ENCODE measurements at places on chromosomes 1 and 21.

DNA sequence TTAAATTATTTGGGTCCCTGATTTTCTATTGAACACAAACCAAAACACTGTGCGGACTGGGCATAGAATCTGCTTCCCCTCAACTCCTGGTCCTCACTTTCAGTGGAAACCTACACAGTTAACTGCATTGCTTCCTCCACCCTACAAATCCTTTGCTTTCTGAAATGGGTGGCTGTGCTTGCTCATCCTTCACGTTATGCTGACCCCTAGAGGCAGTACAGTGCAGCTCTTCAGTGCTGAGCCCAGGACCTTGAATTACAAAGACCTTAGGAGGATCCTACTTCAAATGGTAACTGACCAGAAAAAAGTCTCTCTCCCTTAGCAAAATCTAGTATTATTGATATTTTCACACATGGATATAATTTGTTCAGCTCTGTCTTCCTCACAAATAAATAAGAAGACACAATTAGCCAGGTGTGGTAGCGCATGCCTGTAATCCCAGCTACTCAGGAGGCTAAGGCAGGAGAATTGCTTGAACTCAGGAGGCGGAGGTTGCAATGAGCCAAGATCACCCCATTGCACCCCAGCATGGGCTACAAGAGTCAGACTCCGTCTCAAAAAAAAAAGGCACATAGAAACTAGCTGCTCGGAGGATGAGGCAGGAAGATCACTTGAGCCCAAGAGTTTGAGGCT is 63.4 kb upstream of the L1TD1 start:
- peak; percentile 66 for DNase-seq

DNA sequence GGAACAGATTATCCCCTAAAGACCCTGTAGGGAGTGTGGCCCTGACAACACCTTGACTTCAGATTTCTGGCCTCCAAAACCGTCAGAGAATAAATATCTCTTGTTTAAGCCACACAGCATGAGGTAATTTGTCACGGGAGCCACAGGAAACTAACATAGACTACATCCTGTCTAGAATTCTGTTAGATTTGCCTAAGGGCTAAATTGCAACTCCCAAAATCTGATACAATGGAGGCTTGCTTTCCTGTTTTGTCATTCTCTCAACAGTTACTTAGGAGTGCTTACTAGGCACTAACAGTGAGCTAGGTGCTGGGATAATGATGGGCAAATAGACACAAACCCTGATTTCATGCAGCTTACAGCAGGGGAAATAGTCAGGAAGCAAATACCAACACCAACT is 141.6 kb downstream of the MIS18A start:
- DNase-seq, result no peak

GRCh38 chr1:23356471-23357137 is 12.5 kb upstream of the HNRNPR start:
- no peak for DNase-seq

- DNase-seq, result no peak
These were observed 101.4 kb downstream of the BEND5 start for GRCh38 chr1:48675251-48675650.

DNA sequence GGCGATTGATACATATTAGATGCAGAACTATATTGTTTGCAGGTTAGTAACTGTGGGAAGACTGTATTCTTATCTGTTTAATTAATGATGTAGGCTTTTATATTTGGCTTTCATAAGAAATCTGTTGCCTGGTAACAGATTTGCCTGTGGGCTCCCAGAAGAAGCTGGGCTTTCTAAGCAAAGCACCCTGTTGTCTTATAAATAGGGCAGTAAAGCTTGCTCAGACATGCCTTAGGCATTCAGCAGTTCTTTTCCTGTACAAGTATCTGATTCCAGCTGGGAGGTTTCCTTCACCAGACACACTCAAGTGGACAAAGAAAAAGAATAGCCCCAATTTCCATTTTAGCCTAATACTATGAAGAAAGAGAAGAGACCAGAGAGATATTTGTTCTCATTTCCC is 524.0 kb downstream of the LRRIQ3 start:
- no peak for DNase-seq

DNA sequence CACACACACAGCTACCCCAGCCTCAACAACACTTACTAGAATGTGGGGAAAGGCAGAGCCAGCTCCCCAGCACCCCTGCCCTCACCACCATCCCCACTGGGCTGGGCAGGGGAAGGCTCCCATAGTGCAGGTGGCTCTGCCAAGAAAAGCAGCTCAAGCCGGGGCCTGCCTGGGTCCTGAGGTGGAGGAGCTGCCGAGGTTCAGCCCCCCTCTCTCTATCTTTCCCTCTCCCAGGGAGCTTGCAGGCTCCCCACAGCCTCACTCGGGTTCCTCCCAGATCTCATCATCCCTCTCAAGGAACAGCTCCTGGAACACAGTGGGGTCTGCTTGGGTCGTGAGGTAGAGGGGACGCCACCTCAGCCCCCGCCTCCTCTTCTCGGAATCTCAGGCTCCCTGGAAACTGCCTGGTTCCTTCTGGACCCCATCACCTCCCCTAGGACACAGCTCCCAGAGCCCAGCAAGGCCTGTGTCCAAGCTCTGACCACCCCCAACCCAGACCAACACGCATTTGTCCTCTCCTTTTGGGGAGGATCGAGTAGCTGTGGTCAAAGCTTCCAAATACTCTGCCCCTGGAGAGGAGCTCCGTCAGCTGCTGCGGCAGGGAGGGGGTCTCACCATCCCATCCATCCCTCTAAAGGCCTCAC is 704 bp downstream of the S100A16 start:
- peak; percentile 43 for DNase-seq

DNA sequence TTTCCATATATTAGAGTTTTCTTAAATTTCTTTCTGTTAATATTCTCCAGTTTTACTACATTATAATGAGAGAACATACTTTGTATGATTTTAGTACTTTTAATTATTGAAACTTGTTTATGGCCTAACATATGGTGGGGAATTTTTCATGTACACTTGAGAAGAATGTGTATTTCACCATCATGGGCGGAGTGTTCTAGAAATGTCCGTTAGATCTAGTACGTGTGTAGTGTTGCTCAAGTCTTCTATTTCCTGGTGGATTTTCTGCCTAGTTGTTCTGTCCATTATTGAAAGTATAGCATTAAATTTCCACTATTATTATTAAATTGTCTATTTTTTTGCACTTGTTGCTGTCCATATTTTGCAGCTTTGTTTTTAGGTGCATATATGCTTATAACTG is 64.0 kb upstream of the RGS21 start:
- no peak for DNase-seq

DNA sequence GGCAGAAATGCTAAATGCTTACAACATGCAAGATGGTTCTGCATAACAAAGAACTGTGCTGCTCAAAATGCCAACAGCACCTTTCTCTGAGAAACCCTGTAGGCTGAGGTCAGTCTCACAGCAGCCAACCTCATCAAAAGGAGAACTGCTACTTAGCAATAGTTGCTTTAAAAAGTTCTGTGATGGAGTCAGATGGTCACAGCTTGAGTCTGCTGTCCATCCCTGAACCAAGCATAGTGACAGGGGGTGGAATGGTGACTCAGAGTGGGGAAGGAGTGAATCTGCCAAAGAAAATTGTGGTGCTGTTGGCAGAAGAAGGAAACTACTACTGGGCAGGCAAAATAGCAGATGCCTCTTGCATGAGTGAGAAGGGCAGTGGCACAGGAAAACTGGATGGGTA is 106.0 kb upstream of the FAM78B start:
- DNase-seq, result no peak

DNA sequence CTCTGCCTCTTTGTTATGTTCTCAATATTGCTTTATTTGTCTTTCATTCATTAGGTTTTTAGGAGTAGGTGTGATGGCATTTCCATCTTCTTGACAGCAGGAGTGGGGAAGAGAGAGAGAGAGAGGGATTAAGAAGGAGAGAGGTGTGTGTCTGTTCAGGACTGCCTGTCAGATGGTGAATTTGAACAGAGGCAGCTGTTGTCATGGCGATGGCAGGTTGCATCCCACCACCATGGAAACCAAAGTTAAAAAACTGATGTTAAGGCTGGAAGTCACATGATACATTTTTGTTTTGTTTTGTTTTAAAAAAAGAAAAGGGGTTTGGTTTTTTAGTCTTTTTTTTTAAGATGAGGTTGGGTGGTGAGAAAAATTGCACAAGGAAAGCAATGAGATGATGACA is 18.3 kb downstream of the CACNA1E start:
- no peak for DNase-seq

- peak; percentile 51 for DNase-seq
These were observed 5.7 kb downstream of the HSPG2 start for GRCh38 chr1:21931171-21932093.

- DNase-seq, result no peak
These were observed 1.7 kb downstream of the GNB1 start for GRCh38 chr1:1889090-1889750.

DNA sequence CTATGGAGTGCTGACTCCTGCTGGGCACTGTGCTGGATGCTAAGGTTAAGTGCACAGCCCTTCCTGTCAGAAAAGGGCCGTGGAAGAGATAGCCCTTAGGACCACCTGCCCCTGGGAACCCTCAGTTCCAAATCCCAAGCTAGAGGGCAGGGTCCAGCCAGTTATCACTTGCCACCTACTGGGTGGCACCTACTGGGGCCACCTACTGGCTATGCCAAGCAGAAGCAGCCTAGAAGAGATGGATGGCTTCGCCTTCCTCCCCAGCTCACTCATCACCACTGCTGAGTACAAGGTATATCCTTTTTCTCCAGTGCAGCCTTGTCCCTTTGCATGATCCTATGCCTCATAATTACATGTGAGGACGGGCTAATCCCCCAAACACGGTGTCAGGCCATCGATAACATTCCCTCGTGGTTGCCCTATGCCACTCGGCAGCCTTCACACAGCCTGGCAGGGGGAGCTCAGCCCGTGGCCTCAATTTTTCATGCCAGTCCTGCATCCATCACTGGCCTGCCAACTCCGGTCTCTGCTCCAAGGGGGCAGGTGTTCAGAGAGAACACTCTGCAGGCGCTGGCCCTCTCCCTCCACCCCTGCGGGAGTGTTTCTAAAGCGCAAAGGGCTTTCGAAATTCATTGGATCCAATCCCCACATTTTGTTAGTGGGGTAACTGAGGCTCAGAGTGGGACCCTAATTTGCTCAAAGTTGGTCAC is 49.0 kb downstream of the SYT2 start:
- no peak for DNase-seq

DNA sequence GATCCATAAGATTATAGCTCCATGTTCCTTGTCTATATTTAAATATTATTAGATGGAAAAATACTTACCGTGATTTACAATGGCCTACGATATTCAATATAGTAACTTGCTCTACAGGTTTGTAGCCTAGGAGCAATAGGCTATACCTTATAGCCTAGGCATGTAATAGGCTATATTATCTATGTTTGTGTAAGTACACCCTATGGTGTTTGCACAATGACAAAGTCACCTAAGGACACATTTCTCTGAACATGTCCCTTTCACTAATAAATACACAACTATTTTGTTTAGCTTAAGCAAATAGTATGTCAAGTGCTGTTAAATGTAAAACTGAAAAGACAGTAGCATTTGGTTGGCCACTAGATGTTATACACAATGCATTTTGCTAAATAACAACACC is 248.9 kb upstream of the ADGRL4 start:
- DNase-seq, result no peak

GRCh38 chr1:75953461-75953860 is 21.3 kb upstream of the ASB17 start:
- DNase-seq, result no peak

GRCh38 chr1:65817891-65818290 is 25.2 kb downstream of the PDE4B start:
- DNase-seq, result no peak

DNA sequence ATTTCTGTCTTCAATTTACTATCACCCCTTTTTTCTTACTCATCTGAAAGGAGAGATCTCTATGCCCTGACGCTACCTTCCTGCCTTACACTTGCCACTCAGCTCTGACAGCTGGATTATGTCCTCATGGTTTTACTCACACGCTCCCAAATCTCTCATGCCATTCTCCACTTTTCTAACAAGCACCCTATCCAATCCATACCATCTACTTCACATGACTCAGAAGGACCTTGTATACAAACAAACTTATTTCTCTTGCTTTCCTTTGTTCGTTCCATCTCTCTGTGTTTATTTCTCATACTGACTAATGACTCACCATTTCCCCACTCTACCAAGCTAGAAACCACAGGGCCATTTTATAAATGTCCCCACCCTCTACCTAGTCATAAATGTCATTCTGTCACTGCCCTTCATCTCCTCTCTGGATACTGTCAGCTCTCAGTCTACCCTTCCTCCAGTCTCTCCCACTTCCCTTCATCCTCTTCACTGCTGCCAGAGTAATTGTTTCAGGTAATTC is 87.3 kb downstream of the USP24 start:
- DNase-seq, result no peak

- no peak for DNase-seq
These were observed 271.4 kb downstream of the FOXD2 start for GRCh38 chr1:47709019-47709871.

- no peak for DNase-seq
These were observed 18.2 kb downstream of the CAP1 start for GRCh38 chr1:40058453-40059337.

GRCh38 chr1:11722538-11722937 is 13.4 kb upstream of the AGTRAP start:
- no peak for DNase-seq
